ENCODE measurements at places on chromosomes 6 and 20.

DNA sequence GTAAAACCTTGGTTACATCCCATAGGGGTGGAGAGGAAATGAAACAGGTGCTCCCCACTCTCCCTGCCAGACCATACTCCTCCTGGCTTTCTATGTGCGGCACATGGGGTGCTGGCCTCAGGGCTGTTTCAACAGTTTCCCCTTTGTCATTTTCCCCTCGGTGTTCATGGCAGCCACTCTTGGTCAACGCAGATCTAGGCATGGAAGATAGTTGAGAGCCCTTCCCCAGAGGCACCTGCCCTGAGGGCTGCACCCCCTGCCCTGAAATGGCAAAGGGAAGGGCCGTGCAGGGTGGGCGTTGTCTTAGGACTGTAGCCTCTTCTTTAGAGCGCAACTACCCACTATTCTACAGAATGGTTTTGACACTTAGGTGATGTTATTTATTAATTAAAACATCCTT is 4.4 kb downstream of the CST1 start:
- DNase-seq, result no peak

GRCh38 chr6:34736823-34737222 is 20.5 kb upstream of the SNRPC start:
- DNase-seq, result no peak

GRCh38 chr6:9112544-9112943 is 677.2 kb upstream of the SLC35B3 start:
- DNase-seq, result no peak

DNA sequence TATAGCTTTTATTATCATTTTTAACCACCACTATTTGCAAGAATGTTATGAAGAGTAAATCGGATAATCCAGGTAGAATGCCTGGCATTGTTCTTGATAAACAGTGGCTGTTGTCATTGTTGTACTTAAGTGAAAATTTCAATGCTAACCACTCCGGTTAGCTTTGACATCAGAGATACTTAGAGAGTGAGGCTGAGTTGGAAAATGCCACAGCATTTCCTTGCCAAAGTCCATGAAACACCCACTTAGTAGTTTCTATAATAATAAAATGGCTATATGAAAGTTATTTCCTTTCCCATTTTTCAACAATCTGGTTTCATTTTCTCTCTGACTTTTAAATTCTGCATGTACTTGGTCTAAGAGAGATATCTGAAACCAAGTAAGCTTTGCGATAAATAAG is 132.0 kb downstream of the CDK19 start:
- DNase-seq, result no peak

- DNase-seq, result no peak
These were observed 64.3 kb downstream of the ADTRP start for GRCh38 chr6:11714116-11714797.

DNA sequence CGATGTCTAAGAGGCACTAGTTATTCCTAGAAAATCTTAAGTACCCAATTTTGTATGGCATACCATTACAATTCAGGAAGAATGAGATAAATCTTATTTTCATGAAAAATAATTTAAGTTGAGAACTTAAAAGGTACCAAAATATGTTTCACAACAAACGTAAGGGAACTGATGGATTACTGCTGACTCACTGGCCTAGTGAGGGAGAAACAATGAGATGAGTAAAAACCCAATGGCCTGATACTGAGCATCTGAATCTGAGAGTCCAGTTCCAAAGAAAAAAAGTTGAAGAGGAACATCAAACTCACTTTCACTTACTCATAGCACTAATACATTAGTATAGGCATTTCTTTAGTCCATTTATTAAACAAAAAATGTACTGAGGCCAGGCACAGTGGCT is 56.0 kb downstream of the MDN1 start:
- no peak for DNase-seq

DNA sequence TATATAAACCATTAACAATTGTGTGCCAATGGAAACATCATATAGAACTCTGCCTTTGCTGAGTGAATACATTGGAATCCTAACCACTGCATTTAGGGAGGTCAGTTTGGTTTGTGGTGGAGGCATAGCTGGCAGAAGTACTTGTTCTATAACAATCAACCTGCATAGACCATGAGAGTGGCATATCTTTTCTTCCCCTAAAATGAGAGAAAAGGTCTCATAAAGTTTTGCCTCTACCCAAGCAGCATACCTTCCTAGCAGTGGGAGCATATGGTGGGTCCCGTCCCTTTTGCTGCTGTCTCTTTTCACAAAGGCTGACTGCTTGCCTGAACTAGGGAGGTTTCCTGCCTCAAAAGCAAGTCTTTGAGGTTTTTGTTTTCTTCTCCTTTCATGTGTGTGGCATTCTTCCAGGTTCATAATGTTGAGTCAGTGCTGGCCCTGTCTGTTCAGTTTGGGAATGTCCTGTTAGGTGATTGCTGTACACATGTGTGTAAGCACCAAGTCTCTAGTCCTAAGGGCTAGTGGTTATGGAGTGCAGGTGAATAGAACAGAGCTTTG is 61.2 kb upstream of the SUPT3H start:
- no peak for DNase-seq

- no peak for DNase-seq
These were observed 96.2 kb upstream of the HMGN3 start for GRCh38 chr6:79330704-79331103.

DNA sequence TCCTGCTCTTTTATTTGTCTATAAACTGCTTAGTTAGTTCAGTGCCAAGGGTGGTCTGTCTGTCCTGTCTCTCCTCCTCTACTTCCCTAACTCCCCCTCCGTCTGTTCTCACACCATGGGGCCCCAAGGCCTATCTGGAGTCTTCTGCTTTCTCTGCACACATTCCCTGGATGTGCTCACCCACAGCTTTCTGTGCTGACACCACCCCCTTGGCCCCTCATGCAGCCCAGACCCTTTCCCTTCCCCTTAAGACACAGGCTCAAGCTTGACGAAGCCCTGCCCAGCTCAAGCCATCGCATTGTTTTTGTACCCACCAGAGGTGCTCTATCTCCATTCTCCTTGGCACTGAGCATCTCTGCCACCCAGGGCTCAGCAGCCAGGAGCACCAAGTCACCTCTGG is 78.1 kb upstream of the NNAT start:
- no peak for DNase-seq

DNA sequence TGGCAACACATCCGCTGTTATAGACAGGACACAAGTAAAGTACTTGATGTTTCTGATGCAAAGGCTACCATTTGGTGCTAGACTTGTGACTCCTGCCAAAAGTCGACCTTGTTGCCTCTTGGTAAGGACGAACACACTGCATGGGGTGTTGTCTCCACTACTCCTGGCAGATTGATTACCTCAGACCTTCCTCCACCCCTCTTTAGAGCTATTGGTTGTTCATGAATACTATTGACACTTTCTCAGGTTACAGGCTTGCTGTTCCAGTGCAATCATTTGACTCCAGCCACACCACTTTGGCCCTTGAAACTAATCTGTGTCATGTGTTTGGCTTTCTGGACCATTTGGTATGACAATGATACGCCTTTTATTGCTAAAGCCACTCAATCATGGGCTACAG is 62.3 kb downstream of the TRMT11 start:
- DNase-seq, result no peak

DNA sequence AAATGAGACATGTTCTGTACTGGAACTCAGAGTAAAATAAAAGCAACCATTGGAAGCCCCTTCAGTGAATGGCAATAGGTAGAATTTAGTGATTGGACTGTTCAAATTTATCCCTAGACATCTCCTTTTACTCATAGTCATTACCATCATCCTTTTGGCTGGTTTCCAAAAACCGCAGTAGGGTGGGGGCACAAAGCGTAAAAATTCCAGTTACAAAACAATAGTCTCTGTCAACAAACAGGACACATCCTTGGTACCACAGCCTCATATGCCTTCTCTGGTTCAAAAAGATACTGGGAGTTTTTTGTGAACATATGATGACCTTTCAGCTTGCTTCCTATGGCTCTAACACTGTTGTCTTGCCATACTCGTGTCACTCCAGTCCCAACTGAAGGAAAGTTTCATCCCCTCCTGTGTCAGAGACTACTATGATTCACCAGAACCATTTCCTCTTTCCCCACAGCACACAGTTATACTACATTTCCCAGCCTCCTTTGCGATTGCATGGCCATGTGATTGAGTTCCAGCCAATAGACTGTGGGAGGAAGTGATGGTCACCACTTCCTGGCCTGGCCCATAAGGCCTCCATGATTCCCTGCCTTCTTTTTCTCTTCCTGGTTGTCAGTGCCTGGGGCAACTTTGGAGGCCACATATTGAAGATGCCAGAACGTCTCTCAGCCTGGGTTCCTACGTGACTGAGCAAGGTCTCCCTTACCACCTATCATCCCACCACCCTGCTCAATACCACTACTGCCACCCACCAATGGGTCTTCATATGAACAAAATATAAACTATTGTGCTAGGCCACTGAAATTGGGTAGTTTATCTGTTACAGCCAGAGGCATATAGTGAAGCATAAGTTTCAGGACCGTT is 162.4 kb downstream of the ID4 start:
- DNase-seq, result peak; percentile 31

- no peak for DNase-seq
These were observed 13.7 kb upstream of the SCRT2 start for GRCh38 chr20:689348-689747.

DNA sequence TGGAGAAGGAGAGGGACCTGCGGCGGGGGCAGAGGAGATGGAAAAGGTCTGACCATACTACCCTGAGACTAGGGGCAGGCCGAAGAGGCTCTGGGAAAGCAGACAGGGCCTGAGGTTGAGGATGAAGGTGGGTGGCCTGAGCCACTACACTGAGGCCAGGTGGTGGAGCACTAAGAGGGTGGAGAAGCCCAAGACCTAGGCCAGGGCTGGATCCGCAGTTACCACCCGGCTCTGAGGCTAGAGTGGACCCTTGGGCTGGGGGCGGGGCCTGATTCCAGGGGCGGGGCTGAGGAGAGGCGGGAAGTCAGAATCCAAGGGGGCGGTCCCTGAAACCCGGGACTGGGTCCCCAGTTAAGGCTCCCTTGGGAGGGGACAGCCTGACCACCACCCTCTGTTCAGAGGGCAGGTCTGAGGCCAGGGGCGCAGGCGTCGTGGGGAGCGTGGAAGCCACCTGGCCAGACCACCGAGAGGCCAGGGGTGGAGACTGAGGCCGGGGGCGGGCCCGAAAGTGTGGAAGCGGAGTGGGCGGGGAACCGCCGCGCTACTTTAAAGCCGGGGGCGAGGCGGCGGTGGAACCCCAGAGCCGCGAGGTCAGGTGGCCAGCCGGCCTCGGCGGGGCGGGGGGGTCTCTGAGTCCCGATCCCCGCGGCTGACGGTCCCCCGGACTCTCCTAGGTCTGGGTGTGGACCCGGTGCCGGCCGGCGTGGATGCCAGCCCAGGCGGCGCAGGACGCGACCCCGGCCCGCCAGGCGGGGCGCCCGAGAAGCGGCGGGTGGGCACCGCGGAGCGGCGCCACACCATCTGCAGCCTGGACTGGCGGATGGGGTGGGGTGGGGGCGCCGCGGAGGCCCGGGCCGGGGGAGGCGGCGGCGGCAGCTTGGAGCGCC is 8.3 kb downstream of the CCM2L start:
- peak; percentile 88 for DNase-seq
